ENCODE measurements at places on chromosomes 6 and 20.

GRCh38 chr6:47000842-47001241 is 41.3 kb downstream of the ADGRF1 start:
- DNase-seq: no peak

GRCh38 chr6:117561128-117561527 is 41.2 kb downstream of the GOPC start:
- DNase-seq: no peak

GRCh38 chr6:110020888-110021287 is 42.8 kb downstream of the GPR6 start:
- DNase-seq: no peak

GRCh38 chr6:18039481-18039880 is 52.0 kb upstream of the KIF13A start:
- DNase-seq: no peak

DNA sequence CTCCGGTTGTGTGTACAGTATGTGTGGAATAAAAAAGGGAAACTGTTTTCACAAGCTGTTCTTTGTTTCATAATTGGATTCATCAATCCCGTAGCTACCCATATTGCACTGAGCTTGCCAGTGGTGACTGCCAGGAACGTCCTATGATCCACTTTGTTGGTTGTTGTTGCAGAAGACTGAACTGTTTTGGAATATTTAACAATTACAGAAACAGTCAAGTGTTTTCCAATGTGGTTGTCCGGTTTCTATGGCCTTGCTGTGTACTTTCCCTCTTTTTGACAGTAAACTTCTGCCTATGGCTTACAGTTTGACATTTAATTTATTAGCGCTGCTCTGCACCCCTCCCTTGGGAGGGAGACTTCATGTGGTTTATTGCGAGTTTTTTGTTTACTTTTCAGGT is 141.2 kb downstream of the DTNBP1 start:
- no peak for DNase-seq

GRCh38 chr20:36116807-36117441 is 37.6 kb upstream of the EPB41L1 start:
- no peak for DNase-seq

DNA sequence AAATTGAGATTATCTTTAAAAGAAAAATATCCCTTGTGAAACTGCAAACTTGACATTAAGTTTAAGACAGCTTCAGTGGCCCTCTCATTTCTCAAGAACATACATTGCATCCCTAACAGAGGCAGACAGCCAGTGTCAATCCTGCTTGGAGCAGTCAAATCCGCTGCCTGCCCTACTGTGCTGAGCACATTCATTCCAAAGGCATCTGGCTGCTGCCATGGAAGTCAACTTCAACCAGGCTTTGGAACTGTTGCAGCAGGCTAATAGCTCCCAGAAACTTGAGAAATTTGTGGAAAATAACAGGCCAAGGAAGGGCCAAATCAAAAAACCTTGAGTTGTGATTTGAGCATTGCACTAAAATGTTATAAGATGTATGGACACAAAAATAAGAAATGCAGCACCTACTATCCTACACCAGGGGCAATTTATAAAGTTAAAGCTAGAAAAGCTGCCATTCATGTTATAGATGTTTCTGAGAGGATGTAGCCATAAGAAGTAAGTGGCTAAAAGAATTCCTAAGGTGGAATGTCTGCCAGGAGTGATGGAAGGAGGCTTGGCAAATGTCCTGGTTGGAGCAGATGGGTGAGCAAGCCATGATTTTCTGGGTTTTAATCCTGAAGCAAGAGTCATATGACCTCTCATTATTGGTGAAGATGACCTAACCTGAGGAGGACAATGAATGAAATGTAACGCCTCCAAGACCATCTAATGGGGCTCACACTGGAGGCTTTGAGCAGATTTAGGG is 31.4 kb upstream of the HAO1 start:
- no peak for DNase-seq

- DNase-seq: peak; percentile 86
Observed at GRCh38 chr6:1524040-1524480, 85.7 kb upstream of the FOXC1 start.

- DNase-seq: no peak
Observed at GRCh38 chr20:45857882-45858216, 435 bp downstream of the ZSWIM3 start.

DNA sequence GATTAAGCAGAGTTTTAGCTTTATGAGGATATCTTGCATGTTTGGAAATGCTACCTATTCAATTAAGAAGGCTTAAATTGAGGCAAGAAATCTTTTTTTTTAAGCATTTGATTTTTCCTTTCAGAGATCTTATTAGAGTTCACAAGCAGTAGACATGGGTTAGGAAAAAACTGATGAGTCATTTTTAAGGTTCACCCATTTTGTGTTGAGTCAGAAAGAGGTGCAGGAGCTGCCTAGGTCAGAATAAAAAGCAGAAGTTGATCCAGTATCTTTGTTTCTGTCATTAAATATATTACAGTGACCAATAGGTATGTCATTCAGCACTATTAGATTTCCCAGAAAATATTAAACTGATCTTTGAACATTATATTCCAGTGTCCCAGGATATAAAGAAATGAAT is 306.8 kb downstream of the LMBRD1 start:
- DNase-seq: no peak

DNA sequence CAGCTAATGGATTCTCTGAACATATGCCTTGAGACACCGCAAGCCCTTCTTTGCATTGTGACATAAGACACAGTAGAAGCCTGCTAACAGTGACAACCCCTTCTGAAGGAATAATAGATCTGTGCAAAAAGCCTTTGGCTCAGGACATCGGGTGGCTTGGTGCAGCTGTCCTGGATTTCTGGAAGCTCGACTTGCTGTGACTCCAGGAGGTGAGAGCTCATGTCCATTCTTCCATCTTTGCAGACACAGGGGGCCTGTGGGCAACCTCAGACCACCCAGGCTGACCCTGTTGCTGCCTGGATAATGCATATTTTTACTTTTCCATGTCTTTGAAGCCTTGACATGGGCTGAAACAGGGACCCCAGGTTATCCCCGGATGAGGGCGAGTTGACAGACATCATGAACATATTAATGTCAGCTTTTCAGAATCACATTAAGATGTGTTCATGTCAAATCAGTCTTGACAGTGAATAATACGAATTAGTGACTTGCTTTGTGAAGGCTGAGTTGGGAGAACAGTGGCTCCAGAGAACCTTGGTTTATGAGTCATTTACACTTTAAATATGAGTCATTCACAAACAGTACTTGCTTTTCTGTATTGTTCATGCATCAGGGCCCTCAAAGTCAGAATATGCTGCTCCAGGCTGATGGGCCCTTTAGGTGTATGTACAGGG is 66.8 kb upstream of the IYD start:
- DNase-seq: peak; percentile 56

- no peak for DNase-seq
Observed at GRCh38 chr6:73656531-73657145, 2.8 kb upstream of the SLC17A5 start.

DNA sequence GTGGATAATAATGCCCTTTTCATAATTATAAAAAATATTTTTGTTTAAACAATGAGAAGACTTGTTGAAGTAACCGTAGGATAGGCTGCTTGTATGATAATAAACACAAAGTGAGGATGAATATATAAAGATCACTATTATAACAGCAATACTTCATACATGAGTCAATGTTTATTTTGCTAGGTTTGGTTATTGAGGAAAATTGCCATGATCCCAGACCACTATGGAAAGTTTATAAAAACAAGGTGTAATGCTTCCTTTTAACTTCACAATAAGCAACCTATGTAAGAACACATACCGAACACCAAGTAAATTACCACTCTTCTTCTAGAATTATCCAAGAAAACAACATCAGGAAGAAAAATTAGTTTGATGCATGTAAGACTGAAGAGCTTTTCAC is 495.3 kb upstream of the RNF217 start:
- DNase-seq: no peak

DNA sequence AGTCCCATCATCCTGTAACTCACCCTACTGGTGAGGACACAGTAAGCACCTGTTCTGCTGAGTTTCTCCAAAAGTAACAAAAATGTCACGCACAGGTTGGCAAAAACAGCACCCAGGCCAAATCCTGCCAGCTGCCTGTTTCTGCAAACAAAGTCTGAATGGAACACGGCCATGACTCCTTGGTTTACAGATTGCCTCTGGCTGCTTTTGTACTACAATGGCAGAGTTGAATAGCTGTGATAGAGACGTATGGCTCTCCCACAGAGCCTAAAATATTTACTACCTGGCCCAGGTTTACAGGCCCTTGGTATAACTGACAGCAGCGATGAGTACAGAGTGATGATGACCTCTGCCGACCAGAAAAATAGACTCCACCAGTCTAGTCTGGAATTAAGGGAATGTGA is 52.6 kb downstream of the CNKSR3 start:
- DNase-seq: no peak

GRCh38 chr20:25233016-25233772 is 14.7 kb upstream of the PYGB start:
- DNase-seq: no peak

- DNase-seq: no peak
Observed at GRCh38 chr6:136108361-136108945, 141.7 kb downstream of the MTFR2 start.

Data from retina (tissue), 1 donor.